ENCODE measurements at places on chromosomes 2 and 18.

GRCh38 chr18:76721207-76721996 is 101.0 kb upstream of the ZNF236 start:
- DNase-seq: no peak

DNA sequence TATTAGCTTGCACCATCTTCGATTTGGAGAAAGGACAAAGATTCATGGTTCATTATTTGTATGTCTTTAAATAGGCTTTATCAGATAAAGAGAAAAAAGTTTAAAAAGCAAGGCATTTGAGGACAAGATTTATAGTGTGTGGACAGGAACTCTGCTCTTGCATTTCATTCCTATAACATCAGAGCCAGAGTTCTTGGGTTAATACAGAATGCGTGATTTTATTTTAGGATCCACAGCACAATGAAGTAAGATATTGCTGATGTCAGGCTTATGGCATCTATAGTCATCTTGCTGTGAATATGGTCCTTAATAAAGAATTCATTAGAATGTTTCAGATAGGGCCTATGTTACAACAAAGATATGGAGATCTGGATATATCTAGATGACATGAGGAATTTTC is 19.7 kb downstream of the RASGRP3 start:
- no peak for DNase-seq

DNA sequence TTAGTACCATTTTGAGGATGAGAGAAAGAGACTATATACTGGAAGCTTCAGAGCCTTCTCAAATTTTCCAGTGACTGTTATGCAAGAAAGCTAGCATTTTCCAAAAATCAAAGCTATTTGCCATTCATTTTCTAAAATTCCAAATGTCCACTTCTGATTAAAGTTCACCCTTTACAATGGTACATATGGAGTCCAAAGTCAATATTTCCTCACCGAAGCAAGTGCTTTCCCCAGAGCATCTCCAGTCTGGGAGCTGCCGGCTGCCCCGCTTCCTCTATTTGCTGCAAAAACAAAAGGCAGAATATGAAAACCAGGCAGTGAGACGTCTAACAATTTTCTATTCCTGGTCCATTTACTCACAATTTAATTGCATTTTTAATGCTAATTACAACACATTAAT is 302.0 kb upstream of the CCDC68 start:
- DNase-seq: no peak

GRCh38 chr2:236512267-236512666 is 57.4 kb upstream of the ACKR3 start:
- no peak for DNase-seq

DNA sequence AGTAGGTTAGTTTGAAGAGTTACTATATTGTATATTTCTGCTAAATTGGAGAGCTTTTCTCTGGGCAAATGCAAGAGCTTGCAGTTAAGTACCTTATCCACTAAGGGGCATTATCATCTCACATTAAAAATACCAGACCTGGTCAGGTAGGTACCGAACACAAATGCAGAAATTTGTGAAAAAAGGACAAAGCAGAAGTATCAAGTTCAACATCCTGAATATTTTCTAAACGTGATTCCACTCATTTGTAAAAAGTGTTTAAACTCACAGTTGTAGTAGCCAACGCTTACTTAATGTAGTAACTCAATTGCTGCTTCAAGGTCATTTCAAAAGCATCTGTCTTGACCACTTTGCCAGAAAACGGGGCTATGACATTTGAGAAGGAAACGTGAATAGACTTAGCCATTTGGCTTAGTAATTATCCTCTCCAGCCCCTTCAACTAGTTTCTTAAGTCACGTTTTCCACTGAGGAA is 52.1 kb downstream of the CYRIA start:
- no peak for DNase-seq
